ENCODE measurements at places on chromosomes 13 and 19. TPM values are rescaled to one million over a fixed set of nuclear protein-coding genes. Genes with fewer than 3 reads are reported as not detected.

The PROSER1 gene
- total RNA-seq, result 174 TPM

The FGF22 gene
- total RNA-seq, result not detected

The ZNF613 gene
- total RNA-seq, result 6.0 TPM

DNA sequence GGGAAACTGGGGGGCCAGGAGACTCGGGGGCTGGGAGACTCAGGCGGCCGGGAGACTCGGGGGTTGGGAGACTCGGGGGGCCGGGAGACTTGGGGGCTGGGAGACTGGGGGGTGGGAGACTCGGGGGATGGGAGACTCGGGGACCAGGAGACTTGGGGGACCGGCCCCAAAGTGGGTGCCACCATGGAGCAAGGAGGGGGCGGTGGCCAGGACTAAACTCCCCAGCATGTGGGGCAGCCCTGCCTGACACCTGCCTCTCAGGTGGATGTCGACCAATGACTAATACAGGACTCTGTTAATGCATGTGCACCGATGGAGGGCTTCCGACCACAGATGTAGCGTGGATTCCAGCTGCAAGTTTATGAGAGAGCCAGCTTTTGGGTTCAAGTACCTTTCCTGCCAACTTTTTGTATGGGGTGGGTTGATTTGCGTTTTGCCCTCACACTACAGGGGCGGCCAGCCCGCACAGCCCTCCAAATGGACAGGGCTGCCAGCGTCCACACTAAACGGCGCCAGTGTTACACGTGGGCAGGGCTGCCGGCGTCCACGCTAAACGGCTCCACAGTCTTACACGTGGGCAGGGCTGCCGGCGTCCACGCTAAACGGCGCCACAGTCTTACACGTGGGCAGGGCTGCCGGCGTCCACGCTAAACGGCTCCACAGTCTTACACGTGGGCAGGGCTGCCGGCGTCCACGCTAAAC lies 62.2 kb downstream of the RASA3 start:
- H3K27me3 ChIP-seq, result no peaks in the 10 kb centered on the region
- no peak overlapping the region for H3K4me3 ChIP-seq
- DNase-seq, result peak; percentile 6

DNA sequence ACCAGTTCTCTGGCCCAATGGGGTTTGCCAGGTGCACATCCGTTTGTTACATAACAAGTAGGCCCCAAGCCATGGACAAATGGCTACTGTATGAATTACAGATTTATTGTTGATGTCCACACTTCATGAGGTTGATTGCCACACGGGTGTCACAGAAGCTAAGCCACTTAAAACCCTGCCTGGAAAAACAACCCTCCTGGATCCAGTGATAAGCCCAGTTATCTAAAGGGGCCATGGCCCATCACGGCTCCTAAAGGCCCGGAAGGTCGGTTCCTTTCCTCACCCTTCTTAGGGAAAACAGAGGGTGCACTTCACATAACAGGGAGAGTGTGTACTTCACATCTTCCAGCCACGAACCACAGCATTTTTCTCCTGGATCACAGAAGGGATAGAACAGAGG lies 4.1 kb downstream of the TMEM272 start:
- H3K4me1 ChIP-seq, result no peaks in the 10 kb centered on the region
- no peak for DNase-seq
- H3K27me3 ChIP-seq, result no peaks in the 10 kb centered on the region
- H3K4me3 ChIP-seq, result no peak overlapping the region
- no peaks in the 10 kb centered on the region for H3K36me3 ChIP-seq

DNA sequence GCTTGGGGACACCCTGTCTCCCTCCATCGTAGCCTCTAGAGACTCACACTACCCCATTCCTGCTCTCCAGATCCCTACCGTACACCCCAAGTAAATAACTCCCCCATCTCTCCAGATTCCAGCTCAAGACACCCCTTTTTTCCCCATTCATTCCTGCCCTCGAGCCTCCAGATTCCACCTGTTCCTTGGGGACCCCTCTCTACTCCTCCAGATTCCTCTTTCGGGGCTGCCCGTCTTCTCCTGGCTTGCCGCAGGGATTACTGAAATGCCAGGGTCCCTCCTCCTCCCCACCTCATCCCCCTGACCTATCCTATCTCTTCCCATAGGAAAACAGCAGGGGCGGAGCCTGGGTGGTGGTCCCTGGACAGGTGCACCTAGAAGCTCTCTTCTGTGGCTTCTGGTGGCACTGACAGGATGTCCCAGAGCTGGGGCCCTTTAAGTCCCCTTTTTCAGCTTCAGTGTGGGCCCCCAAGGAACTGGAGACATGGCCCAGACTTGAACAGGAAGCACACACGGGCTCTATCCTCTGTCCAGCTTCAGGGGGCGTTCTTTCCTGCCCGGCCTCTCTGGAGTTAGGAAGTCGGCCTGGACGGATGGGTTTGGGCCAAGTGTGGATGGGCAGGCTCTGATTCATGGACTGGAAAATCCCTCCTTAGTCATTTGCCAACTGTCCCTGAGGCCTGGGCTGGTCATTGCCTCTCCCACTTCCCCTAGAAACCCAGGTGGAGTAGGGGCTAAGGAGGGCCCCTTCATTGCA lies 1.2 kb downstream of the ZSWIM4 start:
- H3K4me1 ChIP-seq, result peaks cover 36% of the 10 kb centered on the region
- DNase-seq, result peak; percentile 51
- H3K27ac ChIP-seq, result peak overlapping the region; percentile 92
- H3K4me3 ChIP-seq, result no peak overlapping the region
- no peaks in the 10 kb centered on the region for H3K36me3 ChIP-seq

All from transverse colon (tissue), 4 donors.